Psoas muscle (tissue), 8 donors: ENCODE measurements at places on chromosomes 3 and 15. TPM values are rescaled to one million over a fixed set of nuclear protein-coding genes. Genes with fewer than 3 reads are reported as not detected.

SKOR1 gene
- 0.13 TPM for total RNA-seq

DNA sequence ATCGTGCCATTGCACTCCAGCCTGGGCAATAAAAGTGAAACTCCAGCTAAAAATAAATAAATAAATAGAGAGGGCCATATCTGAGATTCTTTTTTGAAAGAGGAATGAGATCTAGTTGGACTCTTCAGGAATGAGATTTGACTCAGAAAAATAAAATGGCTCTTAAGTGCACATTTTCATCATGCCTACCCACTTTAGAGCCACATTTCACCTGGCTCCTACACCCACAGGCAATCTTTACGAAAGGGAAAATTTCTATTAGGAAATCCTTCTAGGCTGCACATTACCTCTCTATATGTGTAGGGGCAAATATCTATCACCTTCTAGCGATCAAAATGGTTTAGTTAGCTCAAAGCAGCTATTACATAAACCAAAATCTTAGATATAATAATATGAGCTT lies 16.9 kb upstream of the NLGN1 start:
- no peaks in the 10 kb centered on the region for H3K27me3 ChIP-seq
- no peaks in the 10 kb centered on the region for H3K4me1 ChIP-seq
- H3K36me3 ChIP-seq = no peaks in the 10 kb centered on the region
- no peak for DNase-seq

CELSR3 gene
- 0.14 TPM for total RNA-seq

KCNMB2 gene
- total RNA-seq = not detected

GRCh38 chr3:186117521-186118134 lies 8.7 kb upstream of the ETV5 start:
- H3K4me1 ChIP-seq = no peaks in the 10 kb centered on the region
- no peak for DNase-seq
- H3K36me3 ChIP-seq = no peaks in the 10 kb centered on the region
- no peak overlapping the region for H3K4me3 ChIP-seq
- H3K27me3 ChIP-seq = peaks cover 7% of the 10 kb centered on the region

DNA sequence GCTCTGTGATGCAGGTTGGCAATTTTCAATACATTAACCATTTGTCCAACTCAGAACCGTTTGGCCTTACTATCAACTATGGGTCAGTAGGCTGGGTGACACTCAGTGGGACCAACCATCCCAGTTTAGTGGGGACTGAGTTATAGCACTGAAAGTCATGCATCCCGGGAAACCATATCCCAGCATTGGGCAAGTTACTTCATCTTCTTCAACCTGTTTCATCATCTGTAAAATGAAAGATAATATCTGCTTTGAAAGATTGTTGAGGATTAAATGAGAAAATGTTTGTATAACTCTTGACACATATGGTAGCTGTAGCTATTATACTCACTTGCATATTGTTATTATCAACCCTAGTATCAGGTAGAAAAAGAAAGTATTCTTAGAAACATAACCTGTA lies 11.9 kb downstream of the RAB27A start:
- no peaks in the 10 kb centered on the region for H3K36me3 ChIP-seq
- DNase-seq = no peak
- no peak overlapping the region for H3K27ac ChIP-seq
- H3K27me3 ChIP-seq = no peaks in the 10 kb centered on the region

TMEM212 gene
- not detected for total RNA-seq

SPATA12 gene
- not detected for total RNA-seq

- no peak overlapping the region for H3K4me3 ChIP-seq
- no peak overlapping the region for H3K27ac ChIP-seq
- H3K27me3 ChIP-seq = no peaks in the 10 kb centered on the region
- H3K4me1 ChIP-seq = no peaks in the 10 kb centered on the region
- DNase-seq = no peak
These were observed 34.3 kb upstream of the NEO1 start for GRCh38 chr15:73017987-73018386.

- no peaks in the 10 kb centered on the region for H3K4me1 ChIP-seq
- no peak within 1 kb of the TSS for H3K4me3 ChIP-seq
- H3K36me3 ChIP-seq = no peaks in the 10 kb centered on the region
- no peak for DNase-seq
These were observed at the start of gene CCR4 for GRCh38 chr3:32951410-32951811. Gene CCR4, plus strand, starts transcription at chr3:32951644. Its CDS starts 1,779 bp downstream, at chr3:32953423.

- no peak for DNase-seq
- H3K4me3 ChIP-seq = no peak overlapping the region
- H3K27ac ChIP-seq = no peak overlapping the region
- no peaks in the 10 kb centered on the region for H3K4me1 ChIP-seq
These were observed 29.6 kb upstream of the ADAMTS7 start for GRCh38 chr15:78840661-78841375.

APOD gene
- 265 TPM for total RNA-seq

GRCh38 chr3:104614564-104614963 lies 752.1 kb upstream of the ALCAM start:
- no peak for DNase-seq
- no peaks in the 10 kb centered on the region for H3K36me3 ChIP-seq
- no peak overlapping the region for H3K27ac ChIP-seq
- H3K27me3 ChIP-seq = no peaks in the 10 kb centered on the region
- no peak overlapping the region for H3K4me3 ChIP-seq

KLF13 gene
- 24.5 TPM for total RNA-seq

GRCh38 chr3:66276705-66277274 lies 56.0 kb downstream of the SLC25A26 start:
- no peak for DNase-seq
- H3K36me3 ChIP-seq = no peaks in the 10 kb centered on the region

GRCh38 chr3:125061170-125061569 lies 5.4 kb upstream of the HEG1 start:
- peak; percentile 42 for DNase-seq
- H3K36me3 ChIP-seq = no peaks in the 10 kb centered on the region
- no peaks in the 10 kb centered on the region for H3K27me3 ChIP-seq
- H3K4me1 ChIP-seq = peaks cover 47% of the 10 kb centered on the region
- peak overlapping the region; percentile 78 for H3K27ac ChIP-seq
- peak overlapping the region; percentile 7 for H3K4me3 ChIP-seq

NR1I2 gene
- not detected for total RNA-seq

PCOLCE2 gene
- 3.5 TPM for total RNA-seq

GRCh38 chr3:45109771-45110508 lies 36.2 kb downstream of the CDCP1 start:
- no peak for DNase-seq
- no peak overlapping the region for H3K4me3 ChIP-seq
- no peak overlapping the region for H3K27ac ChIP-seq

- H3K36me3 ChIP-seq = no peaks in the 10 kb centered on the region
- no peak overlapping the region for H3K4me3 ChIP-seq
- no peaks in the 10 kb centered on the region for H3K27me3 ChIP-seq
- DNase-seq = no peak
- peaks cover 32% of the 10 kb centered on the region for H3K4me1 ChIP-seq
These were observed 97.7 kb upstream of the NUDT16 start for GRCh38 chr3:131283862-131284261.

MASP1 gene
- total RNA-seq = 0.66 TPM

GPR62 gene
- 0.65 TPM for total RNA-seq

XCR1 gene
- total RNA-seq = 0.04 TPM

ECE2 gene
- not detected for total RNA-seq

DNA sequence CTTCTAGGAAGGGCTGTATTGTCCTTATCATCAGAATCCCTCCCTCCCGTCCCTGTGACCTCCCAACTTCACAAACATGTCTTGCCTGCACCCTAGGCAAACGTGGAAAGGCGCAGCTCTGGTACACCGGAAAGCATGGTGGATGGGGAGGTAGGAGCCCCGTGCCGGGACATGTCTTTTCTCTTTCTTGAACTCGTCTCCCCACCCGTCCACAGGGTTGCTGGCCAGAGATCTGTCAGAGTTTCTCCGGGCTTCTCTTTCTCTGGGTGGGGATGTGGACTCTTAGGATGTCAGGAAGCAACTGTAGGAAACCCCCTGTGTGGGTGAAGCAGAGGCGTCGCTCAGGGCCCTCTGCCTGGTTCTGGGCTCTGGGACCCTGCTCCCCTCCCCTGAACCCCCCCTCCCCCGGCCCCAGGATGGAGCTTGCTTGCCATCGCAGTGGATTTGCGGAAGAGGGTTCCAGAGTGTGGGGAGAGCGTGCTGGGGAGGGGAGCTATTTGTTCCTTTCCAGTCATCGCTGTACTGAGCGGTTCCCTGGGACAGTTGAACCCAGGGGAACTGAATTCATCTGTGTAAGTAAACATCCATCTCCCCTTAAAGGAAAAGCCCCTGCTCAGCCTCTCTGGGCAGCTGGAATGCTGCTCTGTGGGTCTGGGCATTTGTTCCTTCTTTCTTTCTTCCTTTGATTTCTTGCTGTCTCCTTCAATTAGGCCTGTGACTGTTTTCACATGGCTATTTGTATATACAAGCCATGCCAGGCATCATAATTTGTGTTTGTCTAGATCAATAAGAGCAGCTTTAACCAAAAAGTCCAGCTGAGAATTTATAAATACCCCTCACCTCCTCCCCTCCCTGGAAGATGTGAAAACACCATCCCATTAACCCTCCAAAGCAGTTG lies 72.8 kb downstream of the SMAD3 start:
- no peak for DNase-seq
- H3K27me3 ChIP-seq = no peaks in the 10 kb centered on the region
- H3K4me1 ChIP-seq = peaks cover 97% of the 10 kb centered on the region
- no peaks in the 10 kb centered on the region for H3K36me3 ChIP-seq

DNA sequence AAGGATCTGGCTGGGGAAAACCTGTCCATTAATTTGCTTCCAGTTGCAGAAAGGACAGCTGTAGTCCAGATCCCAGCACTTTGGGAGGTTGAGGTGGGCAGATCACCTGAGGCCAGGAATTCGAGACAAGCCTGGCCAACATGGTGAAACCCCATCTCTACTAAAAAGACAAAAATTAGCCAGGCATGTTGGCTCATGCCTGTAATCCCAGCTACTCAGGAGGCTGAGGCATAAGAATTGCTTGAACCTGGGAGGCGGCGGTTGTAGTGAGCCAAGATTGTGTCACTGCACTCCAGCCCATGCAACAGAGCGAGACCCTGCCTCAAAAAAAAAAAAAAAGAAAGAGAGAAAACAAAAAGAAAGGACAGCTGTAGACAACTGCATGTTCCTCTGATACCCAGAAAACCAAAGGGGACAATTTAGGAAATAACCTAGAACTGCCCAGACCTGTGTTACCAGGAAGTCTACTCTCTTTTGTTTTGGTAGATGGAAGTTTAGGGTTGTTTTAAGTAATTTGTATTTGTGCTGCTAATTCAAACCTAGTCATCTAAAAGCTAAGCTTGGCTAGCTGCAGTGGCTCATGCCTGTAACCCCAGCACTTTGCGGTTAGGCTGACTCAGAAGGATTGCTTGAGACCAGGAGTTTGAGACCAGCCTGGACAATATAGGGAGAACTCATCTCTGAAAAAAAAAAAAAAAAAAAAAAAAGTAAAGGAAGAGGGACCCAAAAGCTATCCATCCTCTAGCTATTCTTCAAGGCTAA lies 22.7 kb downstream of the EXD1 start:
- no peak overlapping the region for H3K4me3 ChIP-seq
- H3K27me3 ChIP-seq = peaks cover 12% of the 10 kb centered on the region
- H3K4me1 ChIP-seq = no peaks in the 10 kb centered on the region
- H3K36me3 ChIP-seq = no peaks in the 10 kb centered on the region
- no peak overlapping the region for H3K27ac ChIP-seq

DNA sequence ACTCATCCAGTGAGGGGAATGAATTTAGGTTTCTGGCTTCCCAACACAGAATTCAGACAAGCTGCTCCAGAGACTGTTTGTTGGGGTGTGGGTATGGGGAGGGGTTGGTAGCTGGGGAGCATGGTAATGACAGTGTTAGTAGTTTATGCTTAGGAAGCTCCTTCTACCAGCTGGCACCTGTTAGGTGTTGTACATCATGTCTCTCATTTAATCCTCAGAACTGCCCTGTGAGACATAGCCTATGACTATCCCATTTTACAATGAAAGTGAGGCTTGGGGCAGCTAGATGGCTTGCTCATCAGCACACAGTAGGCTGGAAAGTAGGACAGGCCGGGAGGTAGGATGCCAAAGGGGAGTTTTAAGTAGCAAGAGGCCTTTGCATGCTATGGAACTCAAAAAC lies 2.5 kb downstream of the EIF4E3 start:
- no peaks in the 10 kb centered on the region for H3K36me3 ChIP-seq
- H3K4me1 ChIP-seq = peaks cover 15% of the 10 kb centered on the region
- no peaks in the 10 kb centered on the region for H3K27me3 ChIP-seq
- H3K4me3 ChIP-seq = no peak overlapping the region
- no peak overlapping the region for H3K27ac ChIP-seq
